ENCODE measurements at places on chromosomes 13 and 19. TPM values are rescaled to one million over a fixed set of nuclear protein-coding genes. Genes with fewer than 3 reads are reported as not detected.

DNA sequence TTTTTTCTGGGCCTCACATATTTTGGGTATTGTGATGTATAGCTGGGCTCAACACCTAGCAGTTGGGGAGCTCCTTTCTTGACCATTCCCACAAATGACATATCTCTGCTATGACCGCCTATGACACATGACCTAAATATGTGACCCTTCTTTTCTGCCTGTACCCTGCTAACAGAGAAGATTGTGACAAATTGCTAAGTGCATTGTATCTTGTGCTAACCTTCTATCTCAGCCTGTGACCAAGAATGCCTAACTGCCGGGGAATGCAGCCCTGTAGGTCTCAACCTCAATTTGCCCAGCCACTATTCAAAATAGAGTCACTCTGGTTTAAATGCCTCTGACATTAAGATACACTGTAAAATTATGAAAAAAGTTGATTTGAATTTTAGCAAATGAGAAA, 6.8 kb upstream of the ZNF429 start:
- DNase-seq: no peak

GRCh38 chr19:54523403-54523802, 20.8 kb downstream of the LAIR2 start:
- no peak for DNase-seq

- no peak for DNase-seq
Measured at GRCh38 chr13:99083981-99084380, 106.1 kb upstream of the DOCK9 start.

DNA sequence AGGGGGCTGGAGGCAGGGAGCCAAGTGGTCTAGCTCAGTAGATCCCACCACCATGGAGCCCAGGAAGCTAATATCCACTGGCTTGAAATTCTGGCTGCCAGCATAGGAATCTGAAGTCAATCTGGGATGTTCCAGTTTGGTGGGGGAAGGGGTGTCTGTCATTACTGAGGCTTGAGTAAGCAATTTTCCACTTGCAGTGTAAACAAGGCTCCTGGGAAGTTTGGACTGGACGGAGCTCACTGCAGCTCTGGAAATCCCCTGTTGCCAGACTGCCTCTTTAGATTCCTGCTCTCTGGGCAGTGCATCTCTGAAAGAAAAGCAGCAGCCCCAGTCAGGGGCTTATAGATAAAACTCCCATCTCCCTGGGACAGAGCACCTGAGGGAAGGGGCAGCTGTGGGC, 349.2 kb upstream of the KLHL1 start:
- no peak for DNase-seq

Gene WDR88
- total RNA-seq: 0.38 TPM

DNA sequence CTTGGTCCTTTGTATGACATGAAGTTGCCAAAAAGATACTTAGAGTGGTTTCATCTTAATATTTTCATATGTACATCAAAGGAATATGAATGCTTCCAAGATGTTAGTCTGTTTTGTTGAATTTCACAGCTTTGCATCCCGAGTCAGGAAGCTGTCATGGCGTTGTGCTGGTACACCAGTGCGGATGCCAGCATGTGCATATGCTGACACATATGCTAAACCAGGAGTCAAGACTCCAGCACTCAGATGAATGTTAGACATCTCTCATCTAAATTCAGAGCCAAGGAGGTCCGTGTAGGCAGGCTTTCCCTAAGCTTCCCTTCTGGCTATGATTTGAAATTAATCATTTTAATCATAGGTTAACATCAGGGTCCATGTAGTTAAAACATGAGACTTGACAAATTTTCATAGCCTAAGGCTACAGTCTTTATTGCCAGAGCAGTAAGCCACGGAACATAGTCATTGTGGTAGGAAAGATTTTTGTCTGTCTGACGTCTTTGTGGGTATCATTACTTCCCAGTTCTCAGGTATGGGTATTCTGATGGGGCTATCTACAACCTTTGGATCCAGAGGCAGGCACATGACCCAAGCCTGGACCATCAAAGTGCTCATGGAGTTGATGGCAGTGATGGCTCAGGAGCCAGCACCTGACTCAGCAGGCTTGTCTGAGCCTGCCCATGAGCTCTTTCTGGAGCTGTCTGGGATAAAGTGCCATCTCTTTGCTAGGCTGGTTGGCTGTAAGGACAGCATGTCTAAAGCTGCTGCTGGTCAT, 246.1 kb downstream of the KCNRG start:
- no peak for DNase-seq

DNA sequence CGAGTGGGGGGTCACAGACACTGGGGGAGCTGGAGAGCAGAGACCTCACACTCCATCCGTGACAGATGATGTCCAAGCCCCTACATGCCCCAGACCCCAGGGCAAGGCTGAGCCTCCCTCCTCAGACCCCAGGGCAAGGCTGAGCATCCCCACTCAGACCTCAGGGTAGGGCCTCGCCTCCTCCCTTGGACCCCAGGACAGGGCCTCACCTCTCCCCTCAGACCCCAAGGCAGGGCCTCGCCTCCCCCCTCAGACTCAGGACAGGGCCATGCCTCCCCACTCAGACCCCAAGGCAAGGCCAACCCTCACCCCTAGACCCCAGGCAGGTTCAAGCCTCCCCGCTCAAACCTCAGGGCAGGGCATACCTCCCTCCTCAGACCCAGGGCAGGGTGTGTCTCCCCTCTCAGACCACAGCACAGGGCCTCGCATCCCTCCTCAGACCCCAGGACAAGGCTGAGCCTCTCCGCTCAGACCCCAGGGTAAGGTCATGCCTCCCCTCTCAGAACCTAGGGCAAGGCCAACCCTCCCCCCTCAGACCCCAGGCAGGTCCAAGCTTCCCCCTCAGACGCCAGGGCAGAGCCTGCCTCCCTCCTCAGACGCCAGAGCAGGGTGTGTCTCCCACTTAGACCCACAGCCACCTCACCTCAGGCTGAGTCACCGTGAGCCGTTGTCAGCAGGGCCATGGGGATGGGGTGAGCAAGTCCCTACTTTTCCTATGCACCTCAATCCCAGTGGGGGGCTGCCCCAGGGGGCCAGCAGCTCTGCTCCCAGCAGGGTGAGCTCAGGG, 1.7 kb upstream of the S1PR4 start:
- no peak for DNase-seq

All from Right ventricle myocardium superior (tissue), 1 donor.